Activated CD4-positive, CD25-positive, alpha-beta regulatory T cell (primary cell): ENCODE measurements at places on chromosomes 7 and 10.

DNA sequence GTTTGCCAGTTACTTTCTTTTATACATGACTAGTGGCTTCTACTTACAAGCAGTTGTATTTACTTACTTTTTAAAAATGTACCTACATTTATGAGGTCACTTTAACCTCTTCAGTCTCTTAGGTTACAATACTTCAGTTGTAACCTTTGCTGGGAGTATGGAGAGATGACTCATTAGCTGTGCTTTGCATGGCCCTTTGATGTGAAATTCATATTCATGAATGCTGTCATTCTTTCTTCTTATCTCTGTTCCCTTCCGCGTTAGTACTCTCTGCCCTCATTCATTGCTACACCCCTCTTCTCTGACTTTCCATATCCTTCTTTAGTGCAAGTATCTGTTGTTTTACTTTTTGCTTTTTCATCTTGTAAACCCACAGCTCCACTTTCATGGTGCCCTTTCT, 164.3 kb downstream of the BMPER start:
- no peak for DNase-seq

- DNase-seq, result no peak
Observed at GRCh38 chr7:10646194-10646593, 327.5 kb upstream of the PHF14 start.

- no peak for DNase-seq
Observed at GRCh38 chr7:123327661-123328060, 127.9 kb upstream of the SLC13A1 start.

GRCh38 chr10:35006836-35007235, 83.3 kb downstream of the CUL2 start:
- DNase-seq, result no peak

- DNase-seq, result no peak
Observed at GRCh38 chr7:25780904-25781303, 371.1 kb upstream of the NFE2L3 start.

- DNase-seq, result no peak
Observed at GRCh38 chr7:143405173-143406001, 3.3 kb downstream of the EPHA1 start.

DNA sequence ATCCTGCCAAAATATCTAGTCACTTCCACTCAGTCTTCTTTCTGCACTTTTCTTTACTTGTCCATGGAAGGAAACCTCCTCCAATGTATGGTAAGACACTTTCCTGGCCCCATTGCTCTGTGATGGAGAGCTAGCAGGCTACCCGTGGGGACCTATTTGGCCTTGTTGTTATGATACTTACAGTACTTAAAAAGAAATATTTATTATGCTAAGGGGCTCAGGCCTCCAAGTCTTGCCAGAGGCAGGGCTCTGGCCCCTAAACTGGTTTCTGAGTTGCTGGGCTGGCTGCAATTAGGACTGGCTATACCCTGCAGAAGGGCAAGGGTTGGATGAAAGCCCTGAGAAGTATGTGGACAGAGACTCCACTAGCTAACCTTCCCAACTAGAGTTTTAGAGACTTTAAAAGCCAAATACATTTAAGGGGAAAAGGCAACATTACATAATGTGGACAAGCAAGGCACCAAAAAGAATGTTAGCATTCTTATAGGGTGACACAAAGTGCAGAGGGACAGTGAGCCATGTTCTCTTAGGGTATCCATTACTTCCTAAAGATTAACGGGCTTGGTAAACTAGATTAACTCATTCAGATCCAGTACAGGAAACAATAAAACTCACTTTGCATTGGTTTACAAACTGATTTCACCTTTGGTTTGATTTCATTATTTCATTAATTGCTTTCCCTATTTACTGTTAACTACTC, 84.9 kb upstream of the INHBA start:
- DNase-seq, result no peak

DNA sequence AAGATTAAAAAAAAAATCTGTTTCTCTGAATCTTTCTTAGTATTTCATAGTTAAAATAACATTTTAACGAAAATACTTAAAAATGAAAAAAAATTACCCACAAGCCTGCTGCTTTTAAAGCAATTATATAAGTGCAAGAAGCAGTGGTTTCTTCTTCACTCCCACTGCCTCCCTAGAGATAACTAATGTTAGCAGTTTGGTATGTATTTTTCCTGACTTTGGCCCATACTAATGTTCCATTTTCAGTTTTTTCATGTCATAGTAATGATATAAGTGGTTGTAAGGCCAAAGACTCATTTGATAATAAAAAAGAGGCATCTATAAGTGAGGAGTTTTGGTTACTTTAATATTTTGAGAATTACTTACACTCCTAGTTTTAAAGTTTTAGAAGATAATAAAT, 24.3 kb upstream of the LAMB1 start:
- DNase-seq, result no peak

DNA sequence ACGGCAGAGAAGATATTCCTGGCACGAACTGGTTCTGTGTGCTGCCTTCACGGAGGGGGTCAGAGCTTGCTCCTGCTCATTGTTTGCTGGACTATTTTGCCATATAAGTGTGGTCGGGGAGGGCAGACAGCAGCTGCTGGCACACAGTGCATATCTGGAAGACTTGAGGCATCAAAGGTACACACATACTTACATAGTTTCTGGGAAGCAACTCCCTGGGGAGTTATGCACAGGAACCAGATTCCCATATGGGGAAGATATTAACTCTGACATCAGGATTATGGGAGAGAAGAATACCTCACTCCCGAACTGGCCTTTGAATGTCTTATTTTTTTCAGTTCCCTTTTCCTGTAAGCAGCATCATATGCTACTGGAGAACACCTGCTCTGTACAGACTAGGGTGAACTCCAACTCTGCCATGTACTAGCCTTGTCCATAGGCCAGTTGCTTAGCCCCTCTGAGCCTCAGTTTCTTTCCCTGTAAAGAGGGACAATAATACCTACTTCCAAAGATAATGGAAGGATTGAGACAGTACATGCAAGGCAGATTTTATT, 41.5 kb downstream of the LGI1 start:
- no peak for DNase-seq

DNA sequence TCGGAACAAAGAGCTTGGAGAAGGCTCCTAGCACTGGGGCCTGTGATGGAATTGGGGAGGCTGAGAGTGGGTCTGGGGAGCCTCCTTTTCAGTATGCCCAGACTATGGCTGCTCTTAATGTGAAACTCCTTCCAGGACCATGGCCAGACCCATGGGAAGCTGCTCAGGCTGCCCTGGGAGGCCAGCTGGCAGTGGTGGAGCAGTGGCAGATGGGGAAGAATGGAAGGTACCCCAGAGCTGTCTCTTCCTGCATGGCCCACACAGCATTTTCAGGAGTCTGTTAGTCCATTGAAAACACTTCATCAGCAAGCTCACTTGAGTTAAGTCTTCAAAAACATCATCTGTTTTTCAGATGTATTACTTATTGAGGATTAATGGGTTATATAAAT, 18.5 kb downstream of the NACAD start:
- no peak for DNase-seq

- DNase-seq, result no peak
Observed at GRCh38 chr7:422191-422885, 97.3 kb downstream of the PDGFA start.

GRCh38 chr7:15313361-15313760, 248.5 kb downstream of the AGMO start:
- no peak for DNase-seq

GRCh38 chr7:91045606-91046005, 218.6 kb upstream of the FZD1 start:
- no peak for DNase-seq

- DNase-seq, result no peak
Observed at GRCh38 chr10:14125564-14125963, 205.2 kb downstream of the FRMD4A start.

GRCh38 chr7:138776166-138776833, 21.5 kb upstream of the TMEM213 start:
- DNase-seq, result no peak

- DNase-seq, result no peak
Observed at GRCh38 chr7:128790315-128791041, 1.3 kb upstream of the CCDC136 start.

DNA sequence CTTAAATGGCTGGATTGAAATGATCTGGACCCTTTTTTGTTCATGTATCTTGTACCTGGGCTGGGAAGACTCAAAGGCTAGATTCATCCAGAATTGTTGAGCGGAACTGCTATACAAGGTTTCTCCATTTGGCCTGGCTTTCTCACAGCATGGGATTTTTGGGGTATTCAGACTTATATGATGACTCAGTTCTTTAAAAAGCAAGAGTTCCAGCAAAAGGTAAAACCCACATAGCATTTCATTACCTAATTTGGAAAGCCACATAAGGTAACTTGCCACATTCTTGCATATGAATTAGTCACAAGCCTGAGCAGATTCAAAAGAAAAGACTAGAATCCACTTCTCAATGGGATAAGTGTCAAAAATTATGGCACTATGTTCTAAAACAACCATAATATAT, 137.4 kb downstream of the HGF start:
- no peak for DNase-seq

DNA sequence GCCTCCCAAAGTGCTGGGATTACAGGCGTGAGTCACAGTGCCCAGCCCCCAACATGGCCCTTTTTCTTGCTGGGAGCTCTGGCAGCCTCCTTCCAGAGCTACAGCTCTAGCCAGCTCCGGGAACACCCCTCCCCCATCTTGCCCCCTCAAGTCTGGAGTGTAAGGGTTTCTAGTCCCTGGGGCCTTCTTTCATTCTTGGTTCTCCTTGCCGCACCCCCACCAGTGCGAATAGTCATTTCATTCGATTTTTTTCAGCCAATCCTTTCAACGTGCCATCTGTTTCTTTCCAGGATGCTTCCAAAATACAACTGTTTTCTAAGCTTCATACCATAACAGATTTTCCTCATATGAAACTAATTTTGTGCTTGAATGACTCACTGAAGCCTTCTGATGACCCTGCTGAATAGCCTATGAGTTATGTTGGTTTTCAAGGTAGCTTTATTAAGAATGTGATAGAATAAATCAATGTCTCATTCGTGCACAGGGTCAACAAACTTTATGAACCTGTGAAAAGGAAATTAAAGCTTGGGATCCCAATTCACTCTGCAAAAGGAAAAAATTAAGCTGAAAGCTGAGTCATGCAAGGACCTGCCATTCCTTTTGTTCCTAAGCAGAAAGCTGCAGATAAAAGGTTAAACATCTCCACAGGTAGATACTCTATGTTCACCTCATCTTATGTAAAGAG, 38.6 kb downstream of the CDC14C start:
- DNase-seq, result no peak

GRCh38 chr10:125605167-125605566, 77.8 kb downstream of the TEX36 start:
- DNase-seq, result no peak

DNA sequence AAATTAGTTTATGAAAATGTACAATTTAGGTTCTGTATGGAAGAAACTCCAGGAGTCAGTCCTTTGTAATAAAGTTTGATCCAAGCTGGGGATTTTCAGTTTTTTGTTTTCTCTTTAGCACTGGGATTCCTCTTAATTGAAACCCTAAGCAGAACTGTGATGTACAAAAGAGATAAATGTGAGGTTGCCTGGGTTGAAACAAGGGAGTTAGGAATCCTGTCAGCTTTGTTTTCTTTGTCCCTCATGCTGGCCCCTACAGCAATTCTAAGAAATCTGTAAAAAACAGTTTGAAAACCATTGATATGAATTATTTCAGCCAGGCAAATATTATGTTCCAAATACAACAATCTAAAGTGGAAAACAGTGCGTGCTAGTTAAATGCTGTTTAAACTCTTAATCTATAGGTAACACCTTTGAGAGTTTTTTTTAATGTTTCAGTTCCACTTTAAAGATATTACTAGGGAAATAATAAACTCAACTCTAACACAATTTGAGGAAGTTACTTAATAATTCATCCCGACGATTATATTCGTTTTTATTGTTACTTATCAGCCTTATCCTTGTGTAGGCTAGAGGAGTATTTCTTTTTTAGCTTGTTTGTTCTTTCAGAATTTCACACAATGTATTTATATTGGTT, 65.3 kb downstream of the SGCE start:
- no peak for DNase-seq

- DNase-seq, result no peak
Observed at GRCh38 chr7:16779051-16779450, 25.5 kb downstream of the TSPAN13 start.

- DNase-seq, result no peak
Observed at GRCh38 chr7:130476297-130477150, 15.4 kb upstream of the MEST start.

DNA sequence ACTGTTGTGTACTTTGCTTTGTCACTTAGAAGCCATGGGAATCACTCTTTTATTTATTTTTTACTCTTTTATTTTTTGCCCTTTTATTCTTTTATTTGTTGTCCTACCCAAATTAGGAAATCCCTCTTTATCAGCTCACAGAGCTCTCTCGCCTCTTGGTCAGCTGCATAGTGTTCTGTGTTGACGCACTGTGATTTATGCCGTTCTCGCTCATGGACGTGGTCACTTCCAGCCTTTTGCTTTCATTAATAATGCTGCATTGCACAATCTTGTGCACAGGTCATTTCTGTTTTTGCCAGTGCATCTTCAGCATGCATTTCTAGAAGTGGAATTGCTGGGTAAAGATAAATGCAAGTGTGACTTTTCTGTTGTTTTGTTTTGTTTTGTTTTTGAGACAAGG, 42.3 kb downstream of the FBH1 start:
- DNase-seq, result no peak

DNA sequence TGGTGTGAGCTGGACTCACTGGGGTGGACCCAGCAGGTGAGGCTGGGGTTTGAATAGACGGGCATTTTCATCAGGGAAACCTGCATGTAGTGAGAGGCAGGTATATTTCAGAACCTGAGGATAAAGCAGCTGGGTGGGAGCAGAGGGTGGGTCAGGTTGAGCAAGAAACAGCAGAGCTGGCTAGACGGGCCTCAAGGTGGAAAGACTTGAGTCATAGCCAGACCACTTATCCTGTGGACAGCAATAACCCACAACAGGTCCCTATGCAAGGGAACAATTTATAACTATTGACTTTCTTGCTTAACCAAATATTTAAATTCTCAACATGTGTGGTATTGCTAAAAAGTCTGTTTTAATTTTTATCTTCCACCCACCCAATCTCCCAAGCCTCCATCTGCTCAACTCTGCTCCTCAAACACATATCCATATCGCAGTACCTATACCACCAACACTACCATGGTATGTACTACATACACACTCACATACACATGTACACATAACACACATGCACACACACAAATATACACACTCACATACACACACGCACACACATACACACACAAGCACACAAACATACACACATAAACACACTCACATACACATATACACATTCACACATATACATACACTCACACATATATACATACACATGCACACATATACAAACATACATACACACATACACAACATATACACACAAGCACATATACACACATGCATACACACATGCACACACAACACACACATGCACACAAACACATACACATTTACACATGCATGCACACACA, 129.0 kb upstream of the C7orf33 start:
- DNase-seq, result no peak

DNA sequence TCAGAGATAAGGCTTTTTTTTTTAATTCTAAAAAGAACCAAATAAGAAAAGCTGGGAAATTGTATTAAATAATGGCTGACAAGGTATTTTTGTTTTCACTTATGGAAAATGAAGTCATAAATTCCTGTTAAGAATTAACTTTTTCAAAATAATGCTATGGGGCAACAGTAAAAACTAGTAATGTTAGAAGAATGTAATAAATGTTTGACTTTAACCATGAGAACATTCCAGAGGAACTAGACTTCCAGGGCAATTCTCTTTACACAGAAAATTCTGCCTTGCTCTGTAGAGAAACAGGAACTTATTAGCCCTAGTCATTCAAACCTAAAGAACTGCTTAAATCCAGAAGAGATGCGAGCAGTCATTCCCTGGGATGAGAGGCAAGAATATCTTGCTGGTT, 571.1 kb downstream of the IPMK start:
- DNase-seq, result no peak

GRCh38 chr10:71812913-71813590, 38.0 kb downstream of the PSAP start:
- DNase-seq, result no peak
